ENCODE measurements at places on chromosomes 6 and 20.

DNA sequence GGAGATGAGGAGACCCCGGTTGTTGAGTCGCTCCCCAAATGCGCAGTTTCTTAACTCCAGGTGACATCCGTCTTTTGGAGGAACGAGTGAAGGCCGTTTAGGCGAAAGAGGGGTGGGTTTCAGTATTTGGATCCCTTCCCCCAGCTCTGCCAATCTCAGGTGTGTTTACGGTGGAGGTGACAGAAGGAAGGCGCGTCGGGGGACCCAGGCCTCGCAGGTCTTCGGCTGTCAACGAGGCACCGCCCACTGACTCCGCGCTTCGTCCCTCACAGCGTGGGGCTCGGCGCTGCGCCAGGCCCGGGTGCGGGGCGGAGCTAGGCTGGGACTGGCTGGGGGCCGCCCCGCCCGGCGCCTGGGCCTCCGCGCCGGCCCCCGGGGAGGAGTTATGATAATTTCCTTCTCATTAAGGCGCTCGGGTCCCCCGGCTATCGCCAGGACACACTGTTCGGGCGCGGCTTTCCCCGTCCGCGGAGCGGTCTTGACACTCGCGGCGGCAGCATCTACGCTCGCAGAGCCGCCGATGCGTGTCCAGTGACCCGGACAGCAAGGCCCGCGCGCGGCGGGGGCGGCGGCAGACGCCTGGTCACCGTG lies at the start of gene TFAP2C:
Gene TFAP2C (plus strand): TSS at position 434 of the 591 bp plus-strand sequence. CDS start 239 bp downstream, outside the sequence.
- DNase-seq, result peak; percentile 95

DNA sequence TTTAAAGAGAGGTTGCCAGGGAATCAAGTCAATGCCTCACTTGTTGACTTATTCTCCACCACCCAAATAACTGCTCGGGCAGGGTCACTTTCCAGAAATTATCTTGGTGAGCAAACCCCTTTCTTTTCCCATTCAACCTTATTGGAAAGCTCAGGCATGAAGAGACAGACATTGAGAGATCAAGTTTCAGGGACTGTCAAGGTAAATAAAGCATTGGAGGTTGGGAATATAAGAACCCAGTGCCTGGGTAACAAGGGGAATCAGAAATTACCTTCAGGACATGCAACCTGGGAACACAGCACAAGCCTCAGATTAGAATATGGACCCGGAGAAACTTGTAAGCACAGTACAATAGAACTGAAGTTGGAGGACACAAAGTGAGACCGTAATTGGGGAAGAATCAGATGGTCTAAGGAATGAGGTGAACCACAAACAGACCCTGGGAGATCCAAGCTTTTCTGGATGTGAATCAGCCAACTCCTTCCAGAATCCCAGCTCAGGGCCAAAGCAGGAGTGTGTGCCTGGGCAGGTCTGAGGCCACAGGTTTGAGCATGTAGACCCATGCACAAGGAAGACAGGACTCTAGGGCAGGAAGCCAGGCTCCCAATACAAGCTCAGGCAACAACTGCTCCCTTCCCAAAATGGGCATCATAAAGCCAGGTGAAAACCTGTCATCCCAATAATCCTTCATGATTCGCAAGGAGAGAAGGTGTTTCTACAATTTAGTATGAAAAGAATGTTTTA lies 512.8 kb downstream of the MAFB start:
- DNase-seq, result no peak

- peak; percentile 79 for DNase-seq
These were observed 3.4 kb upstream of the RSPO4 start for GRCh38 chr20:1005452-1006027.

GRCh38 chr6:34341481-34341971 lies 50.9 kb downstream of the NUDT3 start:
- DNase-seq, result no peak

GRCh38 chr6:98871057-98871456 lies 36.7 kb downstream of the POU3F2 start:
- no peak for DNase-seq

- no peak for DNase-seq
These were observed 99.7 kb downstream of the TMEM170B start for GRCh38 chr6:11637266-11637665.

DNA sequence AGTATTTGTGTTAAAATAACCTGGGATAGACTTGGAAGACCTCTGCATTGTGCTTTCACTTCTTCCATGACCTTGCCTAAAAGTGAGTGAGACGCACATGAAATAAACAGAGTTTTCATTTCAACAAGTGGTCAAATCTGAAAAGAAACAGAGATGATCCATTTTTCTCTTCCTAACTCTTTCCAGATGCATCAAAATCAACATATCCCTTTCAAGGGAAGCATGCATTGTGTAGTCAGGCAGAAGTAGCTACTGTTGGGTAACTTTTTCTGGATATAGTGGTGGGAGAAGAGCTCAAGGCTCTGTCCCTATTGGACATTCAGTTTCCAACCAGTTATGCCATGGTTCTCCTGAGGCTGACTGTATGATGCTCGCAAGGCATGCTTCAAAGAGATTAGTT lies 233.0 kb upstream of the JAG1 start:
- no peak for DNase-seq

DNA sequence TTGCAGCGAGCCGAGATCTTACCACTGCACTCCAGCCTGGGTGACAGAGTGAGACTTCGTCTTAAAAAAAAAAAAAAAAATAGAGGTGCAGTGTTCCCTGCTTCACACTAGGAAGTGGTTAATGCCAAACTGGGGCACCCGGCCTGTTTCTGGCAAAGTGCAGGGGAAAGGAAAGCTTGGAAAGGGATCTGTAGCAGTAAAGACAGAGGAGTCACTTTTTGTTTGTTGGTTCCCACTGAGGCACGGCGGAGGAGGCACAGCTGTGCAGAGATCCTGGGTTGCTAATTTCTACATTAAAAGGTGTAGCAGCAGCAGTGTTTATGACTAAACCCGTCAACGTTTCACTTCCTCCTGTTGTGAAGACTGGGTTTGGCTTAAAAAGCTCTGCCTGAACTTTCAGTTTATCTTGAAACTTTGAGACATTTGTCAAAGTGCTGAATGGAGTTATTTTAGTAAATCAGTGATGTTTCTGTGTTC lies 125.6 kb downstream of the CARMIL1 start:
- no peak for DNase-seq

GRCh38 chr20:23622839-23623343 lies 14.9 kb downstream of the CST3 start:
- DNase-seq, result no peak

GRCh38 chr6:37717836-37718251 lies 20.2 kb upstream of the MDGA1 start:
- no peak for DNase-seq

- DNase-seq, result no peak
These were observed 64.0 kb downstream of the JAG1 start for GRCh38 chr20:10609770-10610169.

DNA sequence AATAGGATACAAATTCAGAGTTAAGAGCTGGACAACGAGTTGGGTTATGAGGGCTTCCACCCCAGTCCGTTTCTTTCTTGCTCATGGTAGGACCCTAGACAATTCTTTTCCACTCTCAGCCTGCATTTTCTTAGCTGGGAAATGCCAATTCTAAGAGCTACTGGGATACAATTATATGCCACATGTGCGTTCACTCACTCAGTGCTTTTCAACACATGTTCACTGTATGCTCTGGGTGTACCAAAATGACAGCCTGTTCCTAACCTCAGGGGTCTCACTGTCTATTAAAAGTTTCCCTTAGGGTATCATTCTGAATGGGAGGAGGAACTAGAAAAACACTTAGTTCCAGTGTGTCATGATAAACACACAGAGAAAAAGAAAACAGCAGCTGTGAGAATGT lies 505 bp upstream of the DEFB115 start:
- DNase-seq, result no peak

DNA sequence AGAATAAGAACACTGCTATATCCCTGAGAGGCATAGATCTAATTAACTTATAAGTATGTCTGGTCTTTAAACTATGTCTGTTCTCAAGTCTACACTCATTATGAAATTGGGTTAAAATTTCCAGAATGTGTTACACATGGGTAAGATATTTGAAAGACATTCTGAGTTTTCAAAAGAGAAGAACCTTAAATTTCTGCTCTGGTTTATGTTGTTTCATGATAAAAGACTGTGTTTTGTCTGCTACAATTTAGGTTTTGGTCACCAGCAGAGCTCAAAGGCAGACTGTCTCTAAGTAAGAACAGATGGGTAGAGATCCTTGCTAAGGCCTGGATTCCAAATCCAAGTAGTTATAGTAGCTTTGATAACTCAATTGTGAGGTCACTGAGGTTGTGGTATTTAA lies 6.0 kb downstream of the STMND1 start:
- no peak for DNase-seq

GRCh38 chr6:32889533-32889932 lies 35.5 kb downstream of the PSMB9 start:
- no peak for DNase-seq

DNA sequence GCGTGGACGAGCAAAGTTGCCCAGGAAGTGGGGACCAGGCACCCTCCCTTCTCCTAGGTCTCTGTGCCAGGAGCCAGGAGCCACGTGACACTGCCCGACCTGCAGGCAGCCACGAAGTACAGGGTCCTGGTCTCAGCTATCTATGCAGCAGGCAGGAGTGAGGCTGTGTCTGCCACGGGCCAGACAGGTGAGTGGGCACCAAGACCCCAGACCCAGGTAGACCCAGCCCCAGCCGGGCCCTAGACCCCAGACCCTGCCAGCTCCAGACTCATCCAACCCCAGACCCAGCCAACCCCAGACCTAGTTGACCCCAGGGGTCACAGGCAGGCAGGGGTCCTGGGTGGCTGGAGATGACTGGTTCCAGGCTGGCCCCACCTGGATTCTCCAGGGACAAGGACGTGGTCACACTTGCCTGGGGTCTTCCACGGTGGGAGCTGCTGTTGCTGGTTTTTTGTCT lies 21.1 kb downstream of the COL20A1 start:
- no peak for DNase-seq

DNA sequence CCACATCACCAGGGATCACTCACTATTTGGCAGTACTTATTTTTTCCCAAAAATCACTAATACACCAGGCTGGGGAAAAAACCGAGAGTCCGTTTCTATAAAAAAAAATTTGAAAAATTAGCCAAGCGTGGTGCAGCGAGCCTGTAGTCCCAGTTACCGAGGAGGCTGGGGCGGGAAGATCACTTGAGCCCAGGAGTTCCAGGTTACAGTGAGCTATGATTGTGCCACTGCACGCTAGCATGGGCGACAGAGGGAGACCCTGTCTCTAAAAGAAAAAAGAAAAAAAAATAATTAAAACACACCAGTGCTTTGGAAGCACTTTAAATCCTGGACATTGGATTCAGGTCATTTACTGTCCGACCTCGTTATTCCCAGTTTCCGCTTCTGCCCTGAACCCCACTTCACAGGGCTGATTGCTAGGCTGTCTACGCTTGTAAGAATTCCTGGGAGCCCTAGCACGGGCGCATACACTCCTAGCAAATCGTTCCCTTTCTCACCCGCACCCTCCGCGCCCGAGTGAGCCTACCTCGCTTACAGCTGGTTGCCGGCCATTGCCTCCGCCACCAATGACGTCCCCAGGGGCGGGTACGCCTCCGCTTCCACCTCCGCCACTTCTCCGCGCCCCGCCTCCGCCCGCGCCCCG lies at the start of gene TPMT:
Gene TPMT (minus strand): TSS at position 571 of the 643 bp plus-strand sequence. CDS start 5,950 bp downstream, outside the sequence.
- peak; percentile 20 for DNase-seq

- no peak for DNase-seq
These were observed 161.0 kb upstream of the PRND start for GRCh38 chr20:4560667-4561066.

- no peak for DNase-seq
These were observed 66.4 kb downstream of the SLC2A10 start for GRCh38 chr20:46775806-46776205.

- DNase-seq, result no peak
These were observed 65.5 kb downstream of the SOBP start for GRCh38 chr6:107555449-107555848.

DNA sequence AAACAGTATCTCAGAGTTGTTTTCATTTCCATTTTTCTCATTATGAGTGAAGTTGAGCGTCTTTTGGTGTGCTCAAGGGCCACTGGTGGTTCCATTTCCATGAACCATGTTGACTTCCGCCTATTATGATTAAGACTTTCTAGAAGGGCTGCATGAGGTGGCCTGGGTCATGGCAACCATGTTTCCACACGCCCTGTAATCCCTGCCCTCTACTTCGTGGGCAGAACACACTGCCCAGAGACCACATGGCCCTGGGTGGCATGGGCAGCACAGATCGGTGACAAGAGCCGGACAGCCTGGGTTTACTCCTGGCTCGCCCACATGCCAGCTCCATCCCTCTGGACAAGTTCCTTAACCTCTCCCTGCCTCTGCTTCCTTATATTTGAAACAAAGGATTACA lies 14.8 kb downstream of the PRPH2 start:
- no peak for DNase-seq

DNA sequence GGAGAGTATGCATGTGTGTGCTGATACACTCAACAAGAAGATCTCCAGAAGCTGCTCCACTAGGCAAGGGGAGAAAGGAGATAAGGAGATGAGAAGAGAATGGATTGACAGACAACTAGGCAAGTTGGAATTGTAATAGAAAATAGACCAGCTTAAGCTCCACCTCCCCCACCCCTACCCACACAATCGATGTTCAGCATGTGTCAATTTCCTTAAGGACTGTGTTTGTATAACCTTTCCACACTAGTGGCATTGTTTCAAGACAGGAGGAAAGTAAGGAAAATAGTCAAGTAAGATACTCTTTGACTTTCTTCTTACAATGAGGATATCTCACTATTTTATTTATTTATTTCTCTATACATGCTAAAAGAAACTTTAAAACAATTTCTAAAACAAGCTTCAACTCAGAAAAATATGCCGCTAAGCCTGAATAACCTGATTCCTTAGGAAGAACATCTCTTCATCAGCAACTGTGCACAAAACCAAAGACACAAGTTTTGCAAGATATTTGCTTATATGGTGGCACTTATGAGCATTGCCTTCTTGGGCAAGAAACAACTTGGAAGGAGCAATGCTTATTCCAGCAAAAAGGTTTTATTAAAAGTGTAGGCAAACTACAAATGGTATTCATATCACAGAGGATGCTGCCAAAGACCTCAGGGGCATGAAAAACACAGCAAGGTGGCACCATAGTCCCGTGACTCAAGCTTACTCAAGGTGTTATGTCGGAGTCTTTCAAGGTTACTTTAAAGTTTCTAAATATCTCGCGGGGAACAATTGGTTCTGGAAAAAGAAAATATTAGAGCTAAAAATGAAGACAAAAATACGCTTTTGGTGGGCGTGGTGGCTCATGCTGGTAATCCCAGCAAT lies 249.1 kb downstream of the COL12A1 start:
- no peak for DNase-seq

- no peak for DNase-seq
These were observed 203.4 kb downstream of the TTLL2 start for GRCh38 chr6:167528239-167528638.

GRCh38 chr20:63915471-63915870 lies 20.5 kb downstream of the DNAJC5 start:
- DNase-seq, result no peak

GRCh38 chr6:34020807-34021553 lies 124.9 kb downstream of the GRM4 start:
- no peak for DNase-seq

GRCh38 chr6:124873066-124873410 lies 89.2 kb upstream of the RNF217 start:
- no peak for DNase-seq

- DNase-seq, result no peak
These were observed 166.6 kb downstream of the ARID1B start for GRCh38 chr6:156943816-156944215.

GRCh38 chr6:121435444-121436069 lies at the start of gene GJA1:
Gene GJA1 (plus strand): TSS chr6:121435646. CDS start chr6:121446848, 11,202 bp downstream.
- DNase-seq, result peak; percentile 46

All from Caco-2 (cell line).